ENCODE measurements at places on chromosomes 7 and 10. TPM values are rescaled to one million over a fixed set of nuclear protein-coding genes. Genes with fewer than 3 reads are reported as not detected.

GRCh38 chr7:79658304-79658703 lies 204.8 kb upstream of the MAGI2 start:
- no peak for DNase-seq

DNA sequence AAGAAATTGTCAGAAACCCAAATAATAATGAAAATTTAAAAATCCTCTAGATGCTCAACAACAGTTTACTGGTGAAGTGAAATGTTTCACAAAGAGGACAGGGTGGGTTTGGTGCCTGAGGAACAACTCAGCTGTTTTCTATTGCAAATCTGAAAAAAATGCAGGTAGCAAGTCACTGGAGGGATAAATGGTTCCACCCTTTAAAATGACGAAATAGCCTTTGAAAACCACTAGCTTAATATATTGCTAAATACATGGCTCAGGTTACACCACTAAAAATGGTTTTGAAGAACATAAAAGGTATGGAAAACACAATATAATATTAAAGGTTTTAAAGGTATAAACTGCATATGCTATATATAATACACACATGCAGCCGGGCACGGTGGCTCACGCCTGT lies 69.5 kb downstream of the LMBR1 start:
- no peak for DNase-seq

- DNase-seq, result no peak
These were observed 1392.4 kb upstream of the CELF2 start for GRCh38 chr10:9625304-9625703.

- DNase-seq, result no peak
These were observed 277.6 kb upstream of the IGFBP3 start for GRCh38 chr7:46198701-46199100.

LRCH4 gene
- 54.3 TPM for total RNA-seq

GRID2IP gene
- not detected for total RNA-seq

Data from stomach (tissue), 19 donors.